NCI-H748 treated with DMSO at 0.1 percent for 48 hours (cell line): ENCODE measurements at places on chromosomes 1 and 21.

GRCh38 chr1:94743862-94744261, 76.3 kb upstream of the SLC44A3 start:
- no peak for DNase-seq

DNA sequence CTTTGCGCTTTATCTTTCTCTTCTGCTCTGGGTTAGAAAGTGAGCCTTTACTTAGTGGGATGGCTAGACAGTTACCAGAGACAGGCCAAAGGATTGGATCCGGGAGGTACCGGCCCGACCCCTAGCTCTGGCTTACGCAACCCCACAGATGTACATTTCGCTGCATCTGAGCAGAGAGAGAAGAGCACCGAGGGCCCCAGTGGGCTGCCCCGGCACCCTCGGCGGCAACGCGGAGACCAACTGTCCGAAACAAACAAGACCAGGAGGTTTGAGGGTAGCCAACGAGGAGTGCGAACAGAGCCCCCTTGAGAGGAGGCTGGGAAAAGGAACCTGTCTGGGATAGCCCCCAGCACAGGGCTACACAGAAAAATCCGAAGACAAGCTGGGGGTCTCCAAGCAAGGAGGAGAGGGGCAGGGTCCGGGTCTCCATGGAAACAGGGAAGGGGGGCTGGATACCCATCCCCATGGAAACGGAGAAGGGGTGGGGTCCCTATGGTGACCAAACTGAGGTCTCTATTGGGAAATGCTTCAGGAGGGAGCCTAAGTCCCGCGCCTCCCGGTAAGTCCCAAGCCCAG, 373 bp downstream of the MTF1 start:
- no peak for DNase-seq

DNA sequence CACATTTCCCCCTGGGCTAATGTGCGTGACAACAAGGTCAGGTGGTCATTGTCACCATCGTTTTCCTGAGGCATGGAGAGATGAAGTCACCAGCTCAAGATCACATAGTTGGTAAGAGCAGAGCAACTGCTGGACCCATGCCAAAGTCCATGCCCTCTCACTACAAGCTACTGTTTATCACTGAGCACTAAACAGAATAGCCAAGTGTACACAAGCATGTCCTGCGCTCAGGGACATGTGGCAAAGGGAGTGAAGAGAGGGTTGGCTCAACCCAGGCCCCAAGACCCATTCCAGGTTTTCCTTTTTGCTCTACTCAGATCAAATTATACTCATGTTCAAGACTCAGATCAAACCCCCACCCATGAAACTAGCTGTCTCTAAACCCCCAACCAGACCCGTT, 20.8 kb downstream of the LRRC52 start:
- DNase-seq: no peak

DNA sequence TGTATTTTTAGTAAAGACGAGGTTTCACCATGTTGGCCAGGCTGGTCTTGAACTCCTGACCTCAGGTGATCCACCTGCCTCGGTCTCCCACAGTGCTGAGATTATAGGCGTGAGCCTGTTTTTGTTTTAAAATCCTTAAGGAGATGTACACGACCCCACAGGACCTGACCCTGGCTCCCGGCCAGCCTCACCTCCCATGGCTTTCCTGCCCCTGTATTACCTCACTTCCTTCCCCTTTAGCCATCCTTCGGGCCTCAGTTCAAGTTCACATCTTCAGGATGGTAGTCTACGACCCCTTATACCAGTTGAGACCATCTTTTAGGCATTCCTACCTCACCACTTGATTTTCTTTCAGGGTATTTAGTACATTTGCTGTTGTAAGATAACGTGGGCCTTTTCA, 36.3 kb downstream of the TCP10L start:
- DNase-seq: no peak

- DNase-seq: no peak
These were observed 31.2 kb downstream of the NKAIN1 start for GRCh38 chr1:31208361-31208945.

- no peak for DNase-seq
These were observed 19.0 kb upstream of the DUSP10 start for GRCh38 chr1:221760911-221761310.

DNA sequence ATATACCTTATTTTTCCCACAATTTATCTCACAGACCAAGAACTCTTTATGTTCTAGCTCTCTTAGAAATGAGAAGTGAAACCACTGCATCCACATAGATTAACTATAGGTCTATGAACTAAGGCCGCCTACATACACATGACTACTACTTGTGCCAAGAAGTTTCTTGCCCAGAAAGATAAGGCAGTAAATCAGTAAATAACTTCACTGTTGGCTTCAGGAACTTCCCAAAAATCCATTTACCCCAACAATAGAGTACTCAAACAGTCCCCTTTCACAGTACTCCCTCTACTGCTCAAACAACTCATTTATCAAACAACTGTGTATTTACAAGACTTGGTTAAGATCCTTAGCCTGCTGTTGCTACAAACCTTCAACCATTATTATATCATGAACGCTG, 96.5 kb downstream of the NME7 start:
- DNase-seq: no peak

- DNase-seq: no peak
These were observed 46.0 kb upstream of the POFUT2 start for GRCh38 chr21:45333583-45334121.

DNA sequence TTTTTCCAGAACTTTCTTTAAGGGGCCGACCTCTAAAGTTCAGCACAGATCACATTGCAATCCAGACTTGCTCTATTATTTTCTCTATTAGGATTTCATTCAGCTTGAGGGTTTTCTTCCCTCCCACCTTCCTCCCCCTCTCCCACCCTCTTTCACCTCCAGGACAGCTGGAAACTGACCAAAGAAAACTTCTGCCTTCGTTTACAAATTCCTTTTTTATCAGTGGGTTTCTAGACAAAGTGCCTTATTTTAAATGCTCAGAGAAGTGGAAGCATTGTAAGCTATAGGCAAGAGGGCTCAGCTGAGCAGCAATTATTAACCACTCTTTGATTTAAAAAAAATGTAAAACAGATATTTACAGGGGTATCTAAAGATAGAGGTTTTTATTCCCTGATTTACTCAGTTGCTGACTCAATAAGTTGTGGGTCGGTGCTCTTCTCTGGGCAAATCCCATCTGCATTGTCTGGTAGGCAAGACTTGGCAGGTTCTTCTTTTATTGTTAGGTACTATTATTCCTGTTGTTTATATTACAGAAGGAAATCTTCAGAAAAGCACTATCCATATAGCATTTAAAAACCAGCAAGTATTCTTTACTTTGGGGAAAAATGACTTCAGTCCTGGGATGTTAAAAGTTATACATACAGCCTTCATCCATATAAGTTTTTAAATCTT, 277.0 kb upstream of the C1orf105 start:
- DNase-seq: no peak

DNA sequence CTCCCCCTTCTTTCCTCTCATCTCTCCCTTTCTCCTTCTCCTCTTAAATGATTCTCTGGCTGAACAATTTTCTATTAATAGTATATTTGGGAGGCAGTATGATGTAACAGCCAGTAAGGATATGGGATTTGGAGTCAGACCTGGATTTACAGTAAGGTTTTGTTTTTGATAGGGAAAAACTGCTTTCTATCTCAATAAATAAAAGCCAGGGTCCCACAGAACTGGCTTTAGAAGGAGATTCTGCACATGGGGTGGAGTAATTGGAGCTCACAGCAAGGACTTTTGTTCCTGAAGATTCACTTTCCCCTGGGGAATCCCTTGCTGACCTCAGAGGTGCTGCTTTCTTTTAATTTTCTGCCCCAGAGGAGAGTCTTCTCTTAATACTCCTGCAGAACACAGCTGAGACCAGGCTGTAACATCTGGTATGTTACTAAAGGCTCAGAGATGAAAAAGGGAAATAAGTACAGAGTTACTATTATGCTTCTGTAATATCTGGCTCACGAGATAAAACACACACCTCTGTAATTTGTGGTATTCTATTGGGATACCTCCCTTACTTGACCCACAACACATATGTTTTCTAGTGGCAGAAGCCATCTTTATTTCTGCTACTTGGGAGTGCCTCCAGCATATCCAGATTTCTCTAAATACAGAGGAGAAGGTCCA, 13.4 kb downstream of the EPB41 start:
- no peak for DNase-seq

DNA sequence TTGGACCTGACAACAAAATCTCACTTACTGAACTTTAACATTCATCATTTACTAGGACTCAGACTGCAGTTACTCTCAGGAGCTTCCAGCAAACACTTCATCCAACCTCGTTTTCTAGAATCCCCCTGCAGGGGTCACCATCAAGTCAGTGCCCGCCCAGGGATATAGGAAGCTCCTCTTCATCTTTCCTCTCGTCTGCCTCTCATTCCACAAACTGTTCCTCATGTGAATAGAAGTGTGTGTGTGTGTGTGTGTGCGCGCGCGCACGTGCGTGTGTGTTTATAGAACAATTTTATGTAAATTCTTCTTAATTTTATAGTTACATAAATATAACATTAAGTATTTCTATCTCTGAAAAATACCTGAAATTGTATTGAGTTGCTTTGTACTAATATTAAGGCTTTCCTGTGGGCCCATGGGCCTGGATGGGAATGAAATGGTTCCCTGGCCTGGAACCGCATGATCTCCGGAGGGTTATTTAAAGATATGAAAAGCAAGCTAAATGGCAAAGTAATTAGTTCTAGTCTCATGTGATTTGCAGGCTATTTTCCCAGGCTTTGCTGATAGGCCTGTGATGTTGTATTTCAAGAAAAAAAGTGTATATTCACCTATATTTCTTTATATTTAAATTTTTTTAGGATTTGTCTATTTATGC, 21.7 kb upstream of the ABCD3 start:
- DNase-seq: no peak

GRCh38 chr1:97593192-97593591, 327.6 kb downstream of the DPYD start:
- no peak for DNase-seq

GRCh38 chr1:204837440-204838084, 33.1 kb upstream of the NFASC start:
- DNase-seq: no peak
